Stimulated activated naive CD8-positive, alpha-beta T cell treated with anti-CD3 and anti-CD28 coated beads, Interleukin-15, amount 100 ng/mL, for 72 hours (primary cell): ENCODE measurements at places on chromosomes 3 and 15.

DNA sequence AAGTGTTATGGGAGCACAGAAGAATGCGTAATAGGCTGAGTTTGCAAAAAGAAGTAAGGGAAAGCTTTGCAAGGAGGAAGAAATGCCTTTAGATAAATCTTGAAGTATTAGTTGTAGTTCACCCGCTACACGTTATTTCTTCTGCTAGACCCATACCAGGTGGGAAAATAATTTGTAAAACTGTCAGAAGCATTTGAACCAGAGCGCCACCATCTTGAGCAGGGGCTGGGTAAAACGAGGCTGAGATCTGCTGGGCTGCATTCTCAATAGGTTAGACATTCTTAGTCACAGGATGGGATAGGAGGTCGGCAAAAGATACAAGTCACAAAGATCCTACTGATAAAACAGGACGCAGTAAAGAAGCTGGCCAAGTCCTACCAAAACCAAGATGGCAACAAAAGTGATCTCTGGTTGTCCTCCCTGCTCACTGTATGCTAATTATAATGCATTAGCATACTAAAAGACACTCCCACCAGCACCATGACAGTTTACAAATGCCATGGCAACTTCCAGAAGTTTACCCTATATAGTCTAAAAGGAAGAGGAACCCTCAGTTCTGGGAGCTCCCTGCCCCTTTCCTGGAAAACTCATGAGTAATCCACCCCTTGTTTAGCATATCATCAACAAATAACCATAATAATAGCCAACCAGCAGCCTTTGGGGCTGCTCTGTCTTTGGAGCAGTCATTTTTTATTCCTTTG, 50.0 kb upstream of the ZNF280D start:
- no peak for DNase-seq

- no peak for DNase-seq
These were observed 1113.2 kb downstream of the IGSF11 start for GRCh38 chr3:117921411-117921810.

GRCh38 chr15:81270781-81271491, 53.0 kb downstream of the STARD5 start:
- DNase-seq, result no peak

- no peak for DNase-seq
These were observed 31.4 kb downstream of the GPD1L start for GRCh38 chr3:32137870-32138269.

GRCh38 chr3:159186581-159186980, 384.7 kb downstream of the MFSD1 start:
- no peak for DNase-seq

- DNase-seq, result no peak
These were observed 27.3 kb upstream of the TGFBR2 start for GRCh38 chr3:30578986-30579579.

DNA sequence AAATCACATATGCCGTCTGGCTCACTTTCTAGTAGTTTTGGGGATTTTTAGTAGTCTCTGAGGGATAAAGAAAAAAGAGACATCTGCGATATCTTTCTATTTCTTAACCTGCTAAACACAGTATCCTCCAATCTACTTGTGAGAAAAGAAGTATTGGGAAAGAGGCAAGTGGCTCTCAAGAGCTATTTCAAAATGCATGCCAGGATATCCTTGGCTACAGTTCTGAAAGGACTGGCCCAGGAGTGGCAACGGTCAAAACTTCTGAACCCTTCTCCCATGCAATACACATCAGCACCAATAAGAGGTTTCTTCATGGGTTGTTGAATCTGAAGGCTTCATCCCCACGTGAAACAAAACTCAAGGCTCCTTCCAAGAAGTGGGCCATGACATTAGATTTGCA, 204.0 kb upstream of the WNT5A start:
- DNase-seq, result no peak

GRCh38 chr3:170027233-170028102, 10.3 kb upstream of the GPR160 start:
- DNase-seq, result peak; percentile 41

GRCh38 chr15:42349186-42349585, 10.1 kb upstream of the CAPN3 start:
- DNase-seq, result no peak

GRCh38 chr15:28918141-28918983, 32.6 kb downstream of the APBA2 start:
- no peak for DNase-seq

GRCh38 chr15:33013827-33014445, 180.6 kb downstream of the FMN1 start:
- DNase-seq, result no peak

GRCh38 chr3:29324180-29324651, 43.3 kb downstream of the RBMS3 start:
- DNase-seq, result no peak

- no peak for DNase-seq
These were observed 68.8 kb downstream of the FOXB1 start for GRCh38 chr15:60072826-60073465.

DNA sequence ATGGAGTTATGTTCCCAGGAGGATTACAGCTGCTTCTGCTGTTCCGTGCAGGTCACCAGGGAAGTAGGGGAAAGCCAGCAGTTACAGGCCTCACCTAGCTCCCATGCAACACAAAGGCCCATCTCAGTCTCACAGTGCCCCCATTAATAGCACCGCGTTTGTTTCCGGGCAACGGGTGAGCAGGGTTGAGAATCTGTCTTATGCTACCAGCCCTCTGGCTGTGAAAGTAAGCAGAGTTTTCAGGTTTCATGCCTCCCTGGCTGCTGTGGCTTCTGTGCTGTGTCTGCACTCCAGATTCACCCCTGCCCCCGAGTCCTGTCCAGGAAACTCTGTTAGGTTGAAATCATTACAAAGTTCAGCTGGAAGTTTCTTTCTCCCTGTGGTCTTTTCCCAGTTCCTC, 254.4 kb upstream of the GPR149 start:
- DNase-seq, result no peak

GRCh38 chr3:41882956-41883355, 78.9 kb downstream of the ULK4 start:
- no peak for DNase-seq

- DNase-seq, result no peak
These were observed 675 bp downstream of the RYR3 start for GRCh38 chr15:33311312-33311971.

GRCh38 chr3:66476852-66477381, 23.9 kb downstream of the LRIG1 start:
- DNase-seq, result no peak

GRCh38 chr15:95624616-95625361, 705.7 kb upstream of the NR2F2 start:
- DNase-seq, result no peak

GRCh38 chr15:39157882-39158281, 423.0 kb upstream of the THBS1 start:
- DNase-seq, result no peak

GRCh38 chr3:33658991-33659848, 58.8 kb downstream of the CLASP2 start:
- DNase-seq, result peak; percentile 21

GRCh38 chr3:128410669-128411573, 55.8 kb downstream of the DNAJB8 start:
- no peak for DNase-seq

DNA sequence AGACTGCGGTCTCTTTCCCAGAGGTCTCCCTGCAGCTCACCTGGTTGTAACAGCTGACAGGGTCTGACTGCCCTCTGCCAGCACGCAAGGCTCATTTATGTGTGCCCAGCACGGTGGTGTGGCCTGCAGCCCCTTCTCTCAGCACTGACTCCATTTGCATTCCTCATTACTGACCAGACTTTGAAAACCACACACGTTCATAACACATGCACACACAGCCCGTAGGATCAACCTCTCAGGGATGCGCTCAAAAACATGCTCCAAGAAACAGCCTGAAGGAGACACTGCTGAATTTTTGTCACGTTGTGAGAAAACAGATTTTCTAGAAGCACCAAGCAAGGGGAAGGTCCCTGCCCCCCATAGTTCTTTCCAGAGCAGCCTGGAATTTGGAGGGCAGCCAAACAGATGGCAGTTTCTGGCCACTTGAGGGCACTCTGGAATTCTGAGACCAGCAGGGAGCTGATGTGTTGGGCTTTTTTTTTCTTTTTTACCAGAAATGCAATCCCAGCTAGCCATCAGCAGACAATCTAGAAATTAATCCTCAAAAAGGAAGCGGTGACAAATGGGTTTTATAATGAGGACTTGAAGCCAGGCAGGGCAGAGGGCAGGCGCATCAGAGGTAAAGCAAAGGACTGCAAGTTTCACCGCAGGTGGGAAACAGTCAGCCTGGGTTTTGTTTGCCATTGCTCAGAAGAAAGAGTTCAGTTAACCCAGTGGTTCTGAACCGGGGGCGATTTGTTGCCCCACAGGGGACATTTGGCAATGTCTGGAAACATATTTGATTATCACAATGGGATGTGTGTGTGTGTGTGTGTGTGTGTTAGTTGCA, 170.5 kb upstream of the PROK2 start:
- DNase-seq, result peak; percentile 5

- DNase-seq, result peak; percentile 83
These were observed 10.5 kb downstream of the FILIP1L start for GRCh38 chr3:100103558-100104441.

- DNase-seq, result no peak
These were observed 19.6 kb upstream of the EMC3 start for GRCh38 chr3:10006048-10006761.

DNA sequence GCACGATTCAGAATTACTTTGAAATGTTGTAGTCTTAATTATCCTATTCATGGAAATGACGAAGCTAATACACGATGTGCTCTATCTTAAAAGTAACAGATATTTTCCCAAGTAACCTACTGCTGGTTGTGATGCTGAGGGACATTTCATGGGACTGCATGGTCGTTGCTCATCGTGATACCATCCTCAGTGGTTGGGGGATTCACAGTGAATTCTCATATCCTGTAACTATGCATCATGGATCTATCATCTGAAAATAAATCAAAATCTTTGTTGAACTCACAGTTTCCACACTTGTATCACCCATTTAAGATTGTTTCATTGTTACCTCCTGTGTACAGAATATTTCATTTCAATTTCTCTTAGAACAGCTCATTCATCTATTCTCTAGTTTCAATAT, 84.7 kb downstream of the OPA1 start:
- DNase-seq, result no peak

DNA sequence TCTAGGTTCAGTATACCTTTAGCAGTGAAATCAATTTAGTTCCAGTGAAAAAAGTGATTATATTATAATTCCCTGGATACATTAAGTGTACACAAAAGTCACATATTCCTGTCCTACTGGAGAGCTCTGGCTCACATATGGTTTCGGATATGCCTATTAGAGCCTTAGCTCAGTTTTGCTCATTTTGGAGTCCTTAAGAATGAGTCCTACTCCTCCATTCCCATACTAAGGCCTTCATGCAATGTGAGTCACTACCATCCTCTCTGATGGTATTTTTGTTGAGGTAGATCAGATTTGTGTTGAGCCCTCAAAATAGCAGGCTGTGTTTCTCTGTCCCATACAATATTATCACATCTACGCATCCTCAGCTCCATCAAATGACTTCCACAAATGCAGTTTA, 294.2 kb upstream of the COL8A1 start:
- DNase-seq, result no peak

GRCh38 chr3:128499724-128500275, 6.8 kb upstream of the GATA2 start:
- DNase-seq, result no peak

DNA sequence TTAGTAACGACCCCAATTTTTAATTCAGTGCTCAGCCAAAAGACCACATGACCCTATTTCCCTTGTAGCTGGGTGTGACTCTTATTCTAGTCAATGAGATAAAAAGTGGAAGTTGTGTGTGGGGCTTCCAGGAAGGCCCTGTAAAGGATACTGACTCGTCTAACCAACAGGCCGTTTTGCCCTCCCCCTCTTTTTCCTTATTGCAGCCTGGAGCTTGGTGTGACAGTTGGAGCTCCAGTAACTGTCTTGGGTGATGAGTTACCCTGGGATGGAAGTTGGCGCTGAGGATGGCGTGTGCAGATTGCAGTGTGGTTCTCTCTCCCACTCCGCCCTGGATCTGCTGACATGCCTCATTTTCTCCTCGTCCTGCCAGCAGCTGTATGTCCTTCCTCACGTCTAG, 209.3 kb upstream of the PROK2 start:
- DNase-seq, result no peak

DNA sequence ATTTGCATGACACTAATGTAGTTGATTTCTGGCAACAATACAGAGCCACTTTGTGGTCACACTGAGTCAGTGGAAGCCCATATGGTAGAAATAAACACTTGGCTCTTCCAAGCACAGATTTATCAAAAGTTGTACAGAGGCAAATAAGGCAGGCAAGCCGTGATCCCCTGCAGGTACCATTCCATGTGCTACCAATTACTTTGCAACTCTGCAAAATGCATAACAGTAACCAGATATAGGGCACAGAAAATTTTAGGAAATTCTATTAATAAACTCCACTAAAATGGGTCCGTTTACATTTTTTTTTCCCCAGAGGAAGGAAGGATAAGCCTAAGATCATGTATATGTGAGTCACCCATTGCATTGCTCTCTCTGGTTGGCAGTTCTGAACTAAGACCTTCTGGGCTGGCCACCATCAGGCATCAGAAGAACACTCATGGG, 103.1 kb upstream of the PTX3 start:
- DNase-seq, result no peak

DNA sequence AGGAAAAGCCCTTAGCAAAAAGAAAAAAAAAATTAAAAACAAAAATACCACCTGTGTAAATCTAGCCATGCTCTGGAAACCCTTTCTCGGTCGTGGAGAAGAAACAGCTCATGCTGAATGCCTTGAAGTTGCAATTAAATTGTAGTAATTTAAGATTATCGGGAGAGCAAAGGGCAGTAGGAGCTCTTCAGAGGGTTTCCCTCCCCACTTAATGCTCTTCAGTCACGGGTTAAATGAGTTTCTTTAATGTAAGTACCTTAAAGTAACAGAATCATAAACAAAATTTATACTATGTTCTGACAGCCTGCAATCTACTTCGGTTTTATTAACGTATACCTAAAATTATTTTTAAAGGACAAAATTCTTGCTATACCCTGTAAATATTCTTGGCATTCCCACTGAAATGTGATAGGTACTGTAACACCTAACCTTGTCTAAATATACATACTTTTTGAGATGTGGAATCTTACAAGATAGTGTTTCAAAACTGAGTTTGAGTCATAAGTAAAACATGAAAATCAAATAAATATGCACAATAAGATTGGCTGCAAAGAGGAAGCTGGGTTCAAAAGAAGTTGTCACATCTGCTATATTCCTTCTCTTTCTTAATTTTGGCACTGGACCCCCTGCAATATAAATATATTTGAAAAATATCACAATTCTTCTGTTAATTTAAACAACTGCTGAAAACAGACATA, 5.3 kb downstream of the FOXP1 start:
- DNase-seq, result no peak

GRCh38 chr3:8734137-8734878, 706 bp downstream of the CAV3 start:
- no peak for DNase-seq

GRCh38 chr3:173502983-173503568, 105.5 kb downstream of the NLGN1 start:
- DNase-seq, result no peak

DNA sequence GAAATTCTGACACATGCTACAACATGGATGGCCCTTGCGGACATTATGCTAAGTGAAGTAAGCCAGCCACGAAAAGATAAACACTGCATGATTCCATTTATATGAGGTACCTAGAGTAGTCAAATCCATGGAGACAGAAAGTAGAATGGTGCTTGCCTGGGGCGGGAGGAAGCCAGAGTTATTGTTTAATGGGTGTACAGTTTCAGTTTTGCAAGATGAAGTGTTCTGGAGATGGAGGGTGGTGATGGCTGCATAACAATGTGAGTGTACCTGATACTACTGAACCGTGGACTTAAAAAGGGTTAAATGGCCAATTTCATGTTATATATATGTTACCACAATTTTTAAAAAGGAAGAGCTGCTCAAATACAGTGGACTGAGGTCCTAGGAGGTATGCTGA, 66.9 kb downstream of the SEMA5B start:
- no peak for DNase-seq
